ENCODE measurements at places on chromosomes 13 and 19.

DNA sequence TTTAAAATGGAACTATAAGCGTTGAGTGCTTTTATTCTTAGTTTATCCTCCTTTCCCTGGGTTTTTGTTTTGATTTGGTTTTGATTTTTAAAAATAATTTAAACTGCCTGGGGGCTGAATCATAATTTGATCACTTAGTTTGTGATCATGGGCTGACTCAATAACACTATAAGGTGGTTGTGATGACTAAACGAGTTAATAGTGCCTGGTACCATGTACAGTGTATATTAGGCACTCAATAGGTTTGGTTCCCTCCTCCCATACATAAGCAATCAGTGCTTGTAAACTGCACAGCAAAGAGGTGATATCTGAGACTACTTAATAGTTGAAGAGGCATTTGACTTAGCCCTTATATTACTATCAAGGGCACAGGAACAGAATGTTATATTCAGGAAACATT is 200.9 kb upstream of the RFC3 start:
- no peak for DNase-seq

DNA sequence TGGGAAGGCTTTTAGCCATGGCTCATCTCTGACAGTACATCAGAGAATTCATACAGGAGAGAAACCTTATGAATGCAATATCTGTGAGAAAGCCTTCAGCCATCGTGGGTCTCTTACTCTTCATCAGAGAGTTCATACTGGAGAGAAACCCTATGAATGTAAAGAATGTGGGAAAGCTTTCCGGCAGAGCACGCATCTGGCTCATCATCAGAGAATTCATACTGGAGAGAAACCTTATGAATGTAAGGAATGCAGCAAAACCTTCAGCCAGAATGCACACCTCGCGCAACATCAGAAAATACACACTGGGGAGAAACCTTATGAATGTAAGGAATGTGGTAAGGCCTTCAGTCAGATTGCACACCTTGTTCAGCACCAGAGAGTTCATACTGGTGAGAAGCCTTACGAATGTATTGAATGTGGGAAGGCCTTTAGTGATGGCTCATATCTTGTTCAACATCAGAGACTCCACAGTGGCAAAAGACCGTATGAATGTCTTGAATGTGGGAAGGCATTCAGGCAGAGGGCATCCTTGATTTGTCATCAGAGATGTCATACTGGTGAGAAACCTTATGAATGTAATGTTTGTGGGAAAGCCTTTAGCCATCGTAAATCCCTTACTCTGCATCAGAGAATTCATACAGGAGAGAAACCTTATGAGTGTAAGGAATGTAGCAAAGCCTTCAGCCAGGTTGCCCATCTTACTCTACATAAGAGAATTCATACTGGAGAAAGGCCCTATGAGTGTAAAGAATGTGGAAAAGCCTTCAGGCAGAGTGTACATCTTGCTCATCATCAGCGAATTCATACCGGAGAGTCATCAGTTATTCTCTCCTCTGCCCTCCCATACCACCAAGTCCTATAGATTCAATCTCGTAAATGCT is 10.7 kb downstream of the ZNF470 start:
- no peak for DNase-seq

GRCh38 chr19:42468273-42468796 is 25.6 kb upstream of the CXCL17 start:
- no peak for DNase-seq

GRCh38 chr13:19601749-19602725 is 31.4 kb upstream of the MPHOSPH8 start:
- peak; percentile 6 for DNase-seq

GRCh38 chr13:106088085-106088484 is 447.4 kb downstream of the EFNB2 start:
- no peak for DNase-seq

DNA sequence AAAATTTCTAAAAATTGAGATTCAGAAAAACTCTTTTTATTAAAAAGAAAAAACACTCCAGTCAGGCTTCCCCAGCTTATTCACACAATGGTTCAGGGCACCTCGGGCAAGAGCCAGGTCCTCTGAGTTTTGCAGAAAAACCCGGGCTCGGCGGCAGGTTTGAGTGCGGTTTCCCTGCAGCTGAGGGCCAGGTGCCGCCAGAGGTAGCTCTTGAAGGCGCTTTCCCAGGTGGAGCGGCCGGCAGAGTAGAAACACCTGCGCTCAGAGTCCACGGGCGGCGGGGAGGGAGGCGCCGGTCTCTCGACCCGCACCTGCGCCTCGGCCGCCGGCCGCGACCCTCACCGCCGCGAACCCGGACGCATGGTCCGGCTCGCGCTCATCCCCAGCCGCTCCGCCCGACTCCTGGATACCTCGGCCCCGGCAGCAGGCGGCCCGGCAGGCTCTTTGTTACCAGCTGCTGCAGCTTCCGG is 444 bp downstream of the PROSER1 start:
- peak; percentile 29 for DNase-seq

DNA sequence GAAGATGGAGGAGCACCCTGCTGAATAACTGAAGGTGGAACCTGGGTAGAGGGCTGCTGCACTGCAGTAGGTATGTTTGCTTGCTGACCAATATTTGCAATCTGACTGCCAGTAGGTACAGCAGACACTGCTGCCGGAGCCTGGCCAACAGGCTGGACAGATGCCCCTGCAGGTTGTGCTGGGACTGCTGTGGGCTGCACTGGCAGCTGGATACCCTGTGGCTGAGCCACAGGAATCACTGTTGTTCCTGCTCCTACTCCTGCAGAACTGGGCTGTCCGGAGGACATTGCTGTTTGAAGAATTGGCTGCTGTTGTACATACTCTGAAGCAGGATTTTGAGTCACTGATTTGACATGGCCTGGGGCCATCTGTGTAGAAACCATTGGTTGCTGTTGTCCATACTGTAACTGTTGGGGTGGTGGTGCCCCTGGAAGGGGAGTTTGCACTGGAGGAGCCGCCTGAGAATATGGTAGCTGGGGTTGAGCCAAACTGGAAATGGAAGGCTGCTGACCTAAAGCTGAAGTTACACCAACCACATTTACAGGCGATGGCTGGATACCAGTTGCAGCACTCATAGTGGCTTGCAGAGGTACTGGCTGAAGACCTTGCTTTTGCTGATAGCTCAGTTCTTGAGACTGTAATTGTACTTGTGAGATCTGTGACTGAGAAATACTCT is 2.2 kb downstream of the TSC22D1 start:
- no peak for DNase-seq

DNA sequence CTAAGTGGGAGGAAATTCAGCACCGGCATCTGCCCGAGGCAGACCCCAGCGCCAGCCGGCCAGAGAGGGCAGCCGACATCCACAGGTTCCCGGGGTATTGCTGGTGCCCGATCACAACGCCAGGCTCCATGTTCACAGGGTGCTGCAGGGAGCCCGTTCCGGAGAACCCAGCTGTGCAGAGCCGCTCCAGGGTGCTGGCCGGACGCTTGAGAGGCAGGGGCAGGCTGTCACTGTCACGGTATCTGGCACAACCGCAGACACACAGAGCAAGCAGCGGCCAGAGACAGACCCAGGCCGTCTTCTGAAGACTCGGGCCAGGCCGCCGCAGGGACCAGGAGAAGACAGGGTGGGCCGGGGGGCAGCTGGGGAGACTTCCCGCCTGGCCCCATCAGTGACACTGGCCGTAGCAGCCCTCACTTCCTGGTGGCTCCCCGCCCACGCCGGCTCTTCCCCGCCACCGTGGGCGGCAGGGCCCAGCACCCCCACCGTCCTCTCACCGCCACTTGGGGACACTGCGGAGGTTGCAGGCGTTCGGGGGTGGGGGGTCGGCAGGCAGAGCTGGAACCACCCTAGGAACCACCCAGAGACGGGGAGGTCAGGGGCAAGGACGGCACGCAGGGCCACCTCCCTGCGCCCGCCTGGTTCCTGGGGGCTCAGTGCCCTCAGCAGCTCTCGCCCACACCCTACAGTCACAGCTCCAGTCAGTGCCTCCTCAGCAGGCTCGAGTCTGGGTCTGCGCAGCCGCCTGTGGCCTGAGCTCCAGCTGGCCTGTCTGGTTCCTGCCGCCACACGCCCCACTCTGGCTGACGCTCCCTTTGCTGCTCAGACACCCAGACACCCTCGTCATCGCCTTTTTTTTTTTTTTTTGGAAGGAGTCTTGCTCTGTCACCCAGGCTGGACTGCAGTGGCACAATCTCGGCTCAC is 3.8 kb downstream of the RNF126 start:
- no peak for DNase-seq

- no peak for DNase-seq
These were observed 968 bp upstream of the KL start for GRCh38 chr13:33015241-33015668.

- no peak for DNase-seq
These were observed 22.3 kb downstream of the PEPD start for GRCh38 chr19:33499248-33499647.

DNA sequence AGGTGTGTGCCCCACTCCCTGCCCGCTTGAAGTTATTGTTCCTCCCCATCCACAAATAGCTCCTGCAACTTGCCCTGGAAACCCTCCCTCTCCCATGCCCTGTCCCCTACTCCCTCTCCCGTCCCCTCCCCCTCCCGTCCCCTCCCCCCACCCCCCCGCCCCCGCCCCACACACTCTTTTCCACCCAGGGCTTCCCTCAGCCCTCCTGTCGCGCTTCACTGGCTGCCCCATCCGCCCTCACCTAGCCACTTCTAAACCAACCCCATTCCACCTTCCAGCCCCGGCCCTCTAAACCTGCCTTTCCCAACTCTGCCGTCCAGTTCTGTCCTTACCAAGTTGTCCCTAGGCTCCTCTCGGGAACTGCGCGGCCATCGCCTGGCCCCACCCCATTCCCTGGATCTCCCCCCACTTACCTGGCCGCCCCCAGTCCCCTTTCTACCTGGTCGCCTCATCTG is 993 bp downstream of the RGL3 start:
- no peak for DNase-seq

GRCh38 chr13:51644654-51645053 is 60.4 kb downstream of the WDFY2 start:
- DNase-seq: no peak

- DNase-seq: no peak
These were observed 24.4 kb downstream of the ALOX5AP start for GRCh38 chr13:30759748-30760147.

DNA sequence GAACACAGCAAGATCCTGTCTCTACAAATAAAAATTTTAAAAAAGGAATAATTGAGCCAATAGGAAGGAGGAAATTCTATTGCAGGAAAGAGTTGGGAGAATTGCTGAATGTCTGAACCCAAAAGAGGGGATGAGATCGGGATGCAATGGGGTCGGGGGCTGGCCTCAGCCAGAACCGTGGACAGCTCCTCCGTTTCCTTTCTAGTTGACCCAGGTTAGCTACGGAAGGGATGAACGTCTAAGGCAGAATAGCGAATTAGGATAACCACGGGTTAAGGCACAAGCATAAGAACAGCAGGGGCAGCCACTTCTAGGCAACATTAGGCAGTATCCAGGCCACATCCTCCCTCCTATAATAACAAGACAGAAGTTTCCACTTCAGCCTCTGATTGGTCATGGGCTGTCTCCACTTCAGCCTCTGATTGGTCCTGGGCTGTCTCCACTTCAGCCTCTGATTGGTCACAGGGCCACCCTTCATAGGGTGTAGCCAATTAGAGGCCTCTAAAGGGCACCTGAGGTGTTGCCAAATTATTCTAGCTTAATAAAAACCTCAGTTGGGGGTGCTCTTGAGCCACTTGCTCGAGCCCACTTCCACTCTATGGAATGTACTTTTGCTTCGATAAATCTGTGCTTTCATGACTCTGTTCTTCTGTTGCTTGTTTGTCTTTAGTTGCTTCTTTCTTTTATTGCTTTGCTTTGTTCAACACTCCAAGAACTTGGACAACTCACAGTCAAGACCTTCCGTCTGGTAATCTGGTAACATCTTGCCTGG is 24.9 kb upstream of the TPM4 start:
- no peak for DNase-seq

DNA sequence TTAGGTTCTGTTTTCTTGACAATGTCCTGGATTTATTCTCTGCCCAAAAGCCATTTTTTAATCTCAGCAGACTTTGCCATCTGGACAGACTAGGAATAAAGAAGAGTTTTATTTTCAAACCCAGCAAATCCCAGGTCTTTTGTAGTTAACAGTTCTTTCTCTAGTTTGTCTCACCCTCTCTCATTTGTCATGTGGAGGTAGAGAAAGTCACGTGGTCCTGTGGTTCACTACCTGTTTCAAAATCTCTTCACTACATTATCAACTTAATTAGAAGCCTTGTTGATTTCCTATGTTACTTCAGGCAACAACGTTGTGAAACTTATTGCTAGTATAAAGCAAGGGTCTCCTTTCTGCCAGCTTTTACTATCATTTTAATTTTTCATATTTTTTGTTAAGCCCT is 1222.6 kb downstream of the EFNB2 start:
- no peak for DNase-seq

- DNase-seq: no peak
These were observed 715.7 kb downstream of the DIAPH3 start for GRCh38 chr13:59447846-59448620.

- DNase-seq: no peak
These were observed 16.9 kb upstream of the C1QTNF9 start for GRCh38 chr13:24292481-24292880.

DNA sequence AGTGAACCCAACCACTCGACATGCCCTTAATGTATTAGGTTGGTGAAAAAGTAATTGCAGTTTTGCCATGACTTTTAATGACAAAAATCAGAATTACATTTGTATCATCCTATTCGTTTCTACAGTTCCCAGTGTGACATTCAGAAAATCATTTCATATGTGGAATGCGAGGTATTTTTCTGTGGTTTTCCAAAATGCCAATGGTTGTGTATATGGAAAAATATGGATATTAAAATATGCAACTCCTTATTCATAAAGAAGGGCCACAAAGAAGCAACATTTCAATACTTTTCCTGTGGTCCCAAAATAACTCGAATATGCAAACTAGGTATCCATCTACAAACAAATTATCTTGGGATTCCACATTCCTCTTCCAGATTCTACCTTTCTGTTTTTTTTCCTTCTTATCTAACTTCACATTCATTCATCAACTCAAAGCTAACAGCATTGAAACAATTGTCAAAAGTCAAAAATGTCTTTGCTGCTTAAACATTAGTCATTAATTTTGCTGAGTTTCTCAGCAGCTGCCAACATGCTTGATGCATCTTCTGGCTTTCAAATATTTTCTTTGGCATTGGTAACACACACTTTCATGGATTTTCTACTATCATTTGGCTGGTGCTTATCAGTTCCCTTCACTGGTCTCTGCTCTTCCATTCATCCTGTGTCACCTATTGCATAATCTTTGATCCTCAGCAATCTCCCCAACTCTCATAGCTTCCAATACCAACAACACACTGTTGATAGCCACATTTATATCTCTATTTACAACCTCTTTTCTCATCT is 1445.4 kb downstream of the EFNB2 start:
- DNase-seq: no peak

GRCh38 chr13:73195091-73195490 is 136.3 kb downstream of the KLF5 start:
- DNase-seq: no peak

DNA sequence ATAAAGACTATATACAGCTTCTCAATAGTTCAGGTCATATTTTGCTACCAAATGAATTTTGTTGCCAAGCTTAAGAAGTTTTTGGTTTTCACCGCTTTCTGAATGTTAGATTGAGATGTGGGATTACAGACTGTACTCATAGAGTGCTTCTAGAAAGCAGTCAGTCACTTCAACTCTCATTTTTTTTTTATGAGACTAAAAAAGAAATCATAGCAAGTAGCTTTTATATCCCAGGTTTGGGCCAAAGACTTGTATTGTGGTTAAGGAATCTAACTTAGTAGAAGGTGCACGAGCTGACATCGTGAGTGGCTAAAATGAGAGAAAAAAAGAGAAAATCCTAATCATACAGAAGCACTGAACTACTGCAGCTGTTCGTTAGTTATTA is 2.2 kb upstream of the USPL1 start:
- no peak for DNase-seq

- DNase-seq: no peak
These were observed 55.4 kb upstream of the SCEL start for GRCh38 chr13:77480066-77480465.
